Activated CD4-positive, alpha-beta T cell treated with anti-CD3 and anti-CD28 coated beads for 24 hours (primary cell): ENCODE measurements at places on chromosomes 1 and 21.

DNA sequence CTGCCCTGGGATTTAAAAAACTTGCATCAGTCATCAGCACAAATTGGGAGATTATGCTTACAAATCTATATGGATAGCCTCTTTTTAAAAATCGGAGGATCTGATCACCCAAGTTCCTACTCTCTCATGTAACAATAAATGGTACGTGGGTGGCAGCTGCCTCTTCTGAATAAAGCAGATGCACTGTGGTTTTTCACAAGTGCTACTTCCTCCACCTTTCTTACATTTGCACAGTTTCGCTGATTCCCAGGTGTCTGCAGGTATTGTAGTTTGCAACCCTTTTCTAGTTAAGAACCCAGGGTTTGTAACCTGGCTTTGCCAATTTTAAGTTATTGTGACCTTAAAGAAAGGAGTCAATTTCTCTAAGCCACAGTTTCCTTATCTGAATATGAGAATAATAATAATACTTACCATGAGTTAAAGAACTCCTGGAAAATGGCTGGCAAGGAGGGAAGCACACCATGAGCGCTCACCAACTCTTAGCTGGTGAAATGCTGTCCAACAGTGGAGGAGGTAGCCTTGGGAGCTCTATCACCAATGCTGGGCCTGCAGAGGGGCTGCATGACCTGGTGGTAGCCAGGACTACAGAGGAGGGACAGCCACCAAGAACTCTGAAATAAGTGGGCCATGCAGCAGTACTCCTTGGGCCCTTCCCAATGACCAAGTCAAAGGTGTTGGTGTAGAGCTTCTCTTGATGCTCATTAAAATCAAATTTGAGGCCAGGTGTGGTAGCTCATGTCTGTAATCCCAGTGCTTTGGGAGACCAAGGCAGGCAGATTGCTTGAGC, 30.2 kb upstream of the KCNA2 start:
- DNase-seq, result no peak

GRCh38 chr1:3659093-3659492, 6.8 kb downstream of the TP73 start:
- no peak for DNase-seq

- no peak for DNase-seq
Observed at GRCh38 chr1:207427832-207428585, 26.1 kb upstream of the CR2 start.

DNA sequence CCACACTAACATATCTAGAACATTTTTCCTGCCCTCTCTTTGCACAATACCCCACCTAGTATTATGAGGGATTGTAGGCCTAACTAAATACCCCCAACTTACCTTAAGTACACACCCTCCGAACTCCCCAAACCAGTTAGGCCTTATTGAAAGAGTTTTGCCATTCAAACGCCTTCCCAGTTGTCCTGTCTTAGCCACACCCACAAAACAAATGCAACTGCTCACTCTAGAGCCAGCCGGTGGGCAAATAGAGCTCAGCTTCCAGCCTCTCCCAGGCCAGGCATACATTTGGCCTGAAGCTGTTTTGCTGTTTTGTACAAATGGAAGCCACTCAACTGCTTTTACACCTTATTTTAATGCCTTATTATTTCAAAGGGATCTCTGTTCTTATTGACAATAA, 224.2 kb upstream of the RUNX1 start:
- DNase-seq, result no peak

GRCh38 chr1:81967951-81968350, 167.2 kb downstream of the ADGRL2 start:
- no peak for DNase-seq

DNA sequence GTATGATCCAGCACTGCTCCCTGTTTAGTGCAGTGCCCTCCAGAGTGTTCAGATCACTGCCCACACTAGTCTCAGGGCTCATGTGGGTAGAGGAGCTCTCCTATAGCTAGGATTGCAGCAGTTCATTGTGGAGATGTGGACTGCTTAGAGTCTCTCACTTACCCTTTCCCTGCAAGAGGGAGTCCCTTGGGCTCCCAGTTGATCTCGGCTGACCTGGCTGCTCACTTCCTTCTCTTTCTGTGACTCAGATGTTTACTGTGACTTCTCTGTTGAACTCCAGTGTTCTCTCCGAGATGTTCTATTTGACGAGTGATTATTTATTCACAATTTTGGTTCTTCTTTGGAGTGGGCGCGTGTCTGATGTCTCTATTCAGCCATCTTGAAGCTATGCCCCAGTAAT, 141.9 kb downstream of the PTBP2 start:
- no peak for DNase-seq

DNA sequence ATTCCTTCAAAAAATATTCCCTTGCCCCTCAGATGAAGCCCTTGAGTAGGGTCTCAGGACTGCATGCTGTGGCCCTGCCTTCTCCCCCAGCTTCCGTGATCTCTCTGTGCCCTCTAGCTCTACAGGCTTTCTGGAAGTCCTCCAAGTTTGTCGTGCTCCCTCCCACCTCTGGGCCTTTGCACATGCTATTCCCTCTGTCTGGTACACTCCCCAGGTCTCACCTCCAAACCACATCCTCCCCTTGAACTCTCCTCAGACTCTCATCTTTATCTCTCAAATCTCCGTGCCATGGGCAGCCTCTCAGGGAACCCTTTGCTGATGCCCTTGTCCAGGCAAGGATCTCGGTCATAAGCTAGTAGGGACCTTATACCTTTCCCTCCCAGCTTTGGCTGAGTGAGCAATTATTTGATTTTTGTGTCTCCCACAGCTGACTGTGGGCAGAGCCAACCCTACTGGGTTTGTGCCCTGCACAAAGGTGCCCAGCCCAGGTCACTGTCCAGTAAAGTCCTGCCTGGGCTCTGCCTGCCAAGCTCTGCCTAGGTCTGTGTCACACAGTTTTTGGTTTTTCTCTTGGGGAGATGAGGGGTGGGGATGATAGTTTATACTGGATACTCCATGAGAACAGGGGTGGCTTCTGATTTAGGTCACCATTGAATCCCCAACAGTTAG, 188.1 kb downstream of the ZNF281 start:
- no peak for DNase-seq

- DNase-seq, result no peak
Observed at GRCh38 chr21:32929633-32930038, 96.1 kb upstream of the OLIG2 start.

DNA sequence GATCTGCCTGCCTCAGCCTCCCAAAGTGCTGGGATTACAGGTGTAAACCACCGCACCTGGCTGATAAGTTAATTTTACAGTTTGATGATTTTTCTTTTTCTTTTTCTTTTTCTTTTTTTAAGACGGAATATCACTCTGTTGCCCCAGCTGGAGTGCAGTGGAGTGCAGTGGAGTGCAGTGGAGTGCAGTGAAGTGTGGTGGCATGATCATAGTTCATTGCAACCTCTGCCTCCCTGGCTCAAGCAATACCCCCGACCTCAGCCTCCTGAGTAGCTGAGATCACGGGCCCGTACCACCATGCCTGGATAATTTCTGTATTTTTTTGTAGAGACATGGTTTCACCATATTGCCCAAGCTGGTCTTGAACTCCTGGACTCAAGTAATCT, 84.4 kb upstream of the CXADR start:
- no peak for DNase-seq

GRCh38 chr1:118249641-118250040, 64.6 kb upstream of the SPAG17 start:
- no peak for DNase-seq

DNA sequence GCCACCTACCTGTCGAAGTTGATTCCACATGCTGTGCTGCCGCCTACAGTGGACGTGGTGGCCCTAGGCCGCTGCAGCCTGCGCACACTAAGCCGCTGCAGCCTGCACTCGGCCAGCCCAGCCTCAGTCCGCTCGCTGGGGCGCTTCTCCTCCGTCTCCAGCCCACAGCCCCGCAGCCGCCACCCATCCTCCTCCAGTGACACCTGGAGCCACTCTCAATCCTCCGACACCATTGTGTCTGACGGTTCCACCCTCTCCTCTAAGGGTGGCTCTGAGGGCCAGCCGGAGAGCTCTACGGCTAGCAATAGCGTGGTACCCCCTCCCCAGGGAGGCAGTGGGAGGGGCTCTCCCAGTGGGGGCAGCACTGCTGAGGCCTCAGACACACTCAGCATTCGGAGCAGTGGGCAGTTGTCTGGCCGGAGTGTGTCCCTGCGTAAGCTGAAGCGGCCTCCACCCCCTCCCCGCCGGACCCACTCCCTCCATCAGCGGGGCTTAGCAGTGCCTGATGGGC, 46.9 kb downstream of the YARS1 start:
- no peak for DNase-seq

GRCh38 chr1:35448344-35448801, 108.8 kb downstream of the KIAA0319L start:
- no peak for DNase-seq

GRCh38 chr1:162279136-162279498, 97.5 kb downstream of the SPATA46 start:
- no peak for DNase-seq

GRCh38 chr1:2520206-2520605, 6.2 kb downstream of the PANK4 start:
- no peak for DNase-seq

GRCh38 chr1:4571263-4571662, 83.1 kb upstream of the AJAP1 start:
- no peak for DNase-seq

DNA sequence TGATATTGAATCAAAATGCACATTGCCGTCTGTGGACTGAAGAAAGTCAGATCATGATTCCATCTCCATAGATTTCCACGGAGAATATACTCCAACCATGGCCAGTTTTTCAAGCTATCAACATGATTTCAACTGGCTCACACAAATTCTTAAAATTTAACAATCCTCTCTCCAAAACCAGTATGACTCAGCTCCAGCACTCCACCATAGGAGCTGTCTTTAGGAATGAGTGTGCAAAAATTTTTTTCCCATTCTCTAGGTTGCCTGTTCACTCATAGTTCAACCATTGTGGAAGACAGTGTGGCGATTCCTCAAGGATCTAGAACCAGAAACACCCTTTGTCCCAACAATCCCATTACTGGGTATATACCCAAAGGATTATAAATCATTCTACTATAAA, 40.8 kb downstream of the RGL1 start:
- no peak for DNase-seq
